ENCODE measurements at places on chromosomes 5 and 9.

GRCh38 chr5:91288118-91288916, 94.8 kb downstream of the ARRDC3 start:
- DNase-seq: no peak

DNA sequence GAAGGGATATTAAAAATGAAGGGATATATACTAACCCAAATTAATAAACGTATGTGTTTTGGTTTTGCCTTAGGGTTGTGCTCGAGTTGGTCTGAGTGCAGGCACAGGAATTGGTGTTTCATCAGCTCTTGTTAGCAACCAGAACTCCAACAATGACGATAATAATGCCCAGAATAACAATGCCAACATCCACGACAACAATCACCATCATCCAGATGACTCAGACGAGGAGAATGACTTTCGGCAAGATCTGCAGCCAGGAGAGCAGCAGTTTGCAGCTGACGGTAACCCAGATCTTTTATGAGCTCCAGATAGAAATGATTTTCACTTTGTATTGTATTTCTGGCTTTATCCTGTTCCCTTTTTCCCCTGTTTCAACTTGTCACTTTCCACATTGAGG, 33.2 kb downstream of the FBXO38 start:
- no peak for DNase-seq

DNA sequence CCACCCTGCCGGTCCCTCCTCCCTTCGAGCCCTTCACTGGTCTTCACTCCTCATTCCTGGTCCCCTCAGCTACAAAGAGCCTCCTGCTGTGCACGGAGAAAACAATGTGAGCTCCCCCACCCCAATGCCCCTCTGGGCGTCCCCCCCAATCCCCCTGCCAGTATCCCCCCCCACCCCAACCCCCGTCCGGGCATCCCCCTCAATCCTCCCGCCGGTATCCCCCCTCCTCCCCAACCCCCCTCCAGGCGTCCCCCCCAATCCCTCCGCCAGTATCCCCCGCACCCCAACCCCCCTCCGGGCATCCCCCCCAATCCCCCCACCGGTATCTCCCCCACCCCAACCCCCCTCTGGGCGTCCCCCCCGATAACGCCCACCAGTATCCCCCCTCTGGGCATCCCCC, 42.8 kb downstream of the EXD3 start:
- no peak for DNase-seq

GRCh38 chr5:148352696-148353095, 17.3 kb downstream of the SPINK9 start:
- DNase-seq: no peak

DNA sequence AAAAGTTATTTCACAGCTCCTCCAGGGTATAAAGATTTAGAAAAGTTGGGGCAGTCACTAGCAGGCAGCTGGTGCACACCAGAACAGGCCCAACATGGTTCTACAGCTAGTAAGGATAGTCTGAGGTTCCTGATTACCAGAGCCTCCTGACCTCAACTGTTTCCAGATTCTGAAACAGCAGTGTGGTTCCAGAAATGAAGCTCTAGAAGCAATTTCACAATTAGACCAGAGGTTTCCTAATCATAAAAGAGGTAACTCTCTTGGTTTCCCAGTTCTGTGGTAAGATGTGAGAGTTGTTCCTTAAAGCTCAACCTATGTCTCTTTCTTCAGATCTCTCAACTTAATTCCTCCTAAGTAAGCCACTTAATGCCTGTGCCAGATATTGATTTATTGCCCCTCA, 11.9 kb downstream of the AGTPBP1 start:
- DNase-seq: no peak

DNA sequence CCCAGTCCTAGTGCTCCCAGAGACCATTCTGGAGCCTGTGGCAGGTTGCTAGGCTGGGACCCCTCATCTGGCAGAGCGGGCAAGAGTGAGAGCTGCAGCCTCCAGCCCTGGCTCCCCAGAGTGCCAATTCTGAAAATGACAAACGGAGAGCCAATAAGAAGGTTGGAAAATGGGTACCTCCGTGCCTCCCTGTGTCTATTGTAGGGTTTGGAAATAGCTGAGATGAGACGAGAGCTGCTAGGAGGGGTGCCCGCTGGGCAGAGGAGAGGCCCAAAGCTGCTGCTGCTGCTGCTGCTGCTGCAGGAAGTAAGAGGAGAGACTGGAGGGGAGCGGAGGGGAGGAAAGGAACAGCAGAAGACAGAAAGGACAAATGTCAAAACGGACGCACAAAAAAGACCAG, 36.0 kb upstream of the FUBP3 start:
- DNase-seq: no peak

- DNase-seq: no peak
These were observed 138.5 kb downstream of the AOPEP start for GRCh38 chr9:94864862-94865509.

DNA sequence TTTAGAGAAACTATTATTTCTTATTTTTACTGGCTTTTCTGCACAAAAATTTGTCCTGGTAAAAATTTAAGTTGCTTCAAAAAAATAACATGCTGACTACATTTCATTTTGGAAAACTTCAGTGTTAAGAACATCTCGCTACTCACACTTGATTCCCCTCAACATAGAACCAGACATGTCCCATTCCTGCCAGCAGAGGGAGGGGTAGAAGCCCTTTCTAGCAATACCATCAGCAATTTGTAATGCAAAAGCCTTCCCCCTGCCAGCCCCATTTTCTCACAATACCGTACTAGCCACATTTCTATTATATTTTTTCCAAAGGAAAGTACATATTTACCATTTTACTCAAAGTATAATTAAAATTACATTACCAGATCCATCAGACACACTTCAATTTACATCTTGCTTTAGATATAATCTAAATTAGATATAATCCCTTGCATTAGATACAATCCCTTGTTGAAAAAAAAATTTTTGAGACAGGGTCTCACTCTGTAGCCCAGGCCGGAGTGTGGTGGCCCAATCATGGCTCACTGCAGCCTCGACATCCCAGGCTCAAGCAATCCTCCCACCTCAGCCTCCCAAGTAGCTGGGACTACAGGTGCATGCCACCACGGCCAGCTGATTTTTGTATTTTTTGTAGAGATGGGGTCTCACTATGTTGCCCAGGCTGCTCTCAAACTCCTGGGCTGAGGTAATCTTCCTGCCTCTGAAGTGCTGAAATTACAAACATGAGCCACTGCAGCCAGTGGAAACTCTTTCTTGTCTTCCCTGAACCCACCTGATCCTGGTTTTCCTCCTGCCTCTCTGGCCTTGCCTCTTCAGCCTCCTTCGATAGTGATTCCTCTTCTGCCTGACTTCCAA, 39.6 kb upstream of the IDNK start:
- DNase-seq: peak; percentile 27

DNA sequence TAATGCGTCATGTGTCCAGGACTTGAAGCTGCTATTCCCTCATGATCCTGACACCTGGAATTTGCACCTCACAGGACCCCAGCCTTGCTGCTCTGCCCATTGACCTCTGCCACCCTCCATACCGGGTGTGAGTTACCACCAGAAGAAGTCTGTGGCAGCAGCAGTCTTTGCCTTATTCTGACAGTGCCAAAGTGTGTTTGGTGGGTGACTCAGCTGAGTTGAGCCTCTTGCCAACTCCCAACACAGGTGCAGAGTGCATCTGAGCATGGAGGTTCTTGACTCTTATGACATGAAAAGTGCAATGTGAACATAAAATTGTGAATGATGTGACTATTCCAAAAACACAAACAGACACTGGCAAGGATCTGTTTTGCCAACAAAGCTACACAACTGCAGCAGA, 1166.5 kb upstream of the CDH18 start:
- no peak for DNase-seq

GRCh38 chr5:126354858-126355731, 68.1 kb upstream of the GRAMD2B start:
- DNase-seq: no peak

Measured in thoracic aorta (tissue), 2 donors.